ENCODE measurements at places on chromosomes 6 and 20. TPM values are rescaled to one million over a fixed set of nuclear protein-coding genes. Genes with fewer than 3 reads are reported as not detected.
A peak's percentile ranks its signal among the peaks of the same experiment; 100 is the strongest.

TXLNB gene
- not detected for total RNA-seq

LHFPL5 gene
- not detected for total RNA-seq

HRH3 gene
- total RNA-seq: not detected

GRCh38 chr6:65646544-65646943 lies 60.5 kb downstream of the EYS start:
- no peak for DNase-seq

GRCh38 chr6:11366934-11367637 lies 134.6 kb upstream of the NEDD9 start:
- peak; percentile 30 for DNase-seq

- DNase-seq: no peak
Observed at GRCh38 chr6:57068061-57068460, 21.6 kb downstream of the KIAA1586 start.

- DNase-seq: peak; percentile 1
Observed at GRCh38 chr6:49462071-49462470, 982 bp downstream of the MMUT start.

DNA sequence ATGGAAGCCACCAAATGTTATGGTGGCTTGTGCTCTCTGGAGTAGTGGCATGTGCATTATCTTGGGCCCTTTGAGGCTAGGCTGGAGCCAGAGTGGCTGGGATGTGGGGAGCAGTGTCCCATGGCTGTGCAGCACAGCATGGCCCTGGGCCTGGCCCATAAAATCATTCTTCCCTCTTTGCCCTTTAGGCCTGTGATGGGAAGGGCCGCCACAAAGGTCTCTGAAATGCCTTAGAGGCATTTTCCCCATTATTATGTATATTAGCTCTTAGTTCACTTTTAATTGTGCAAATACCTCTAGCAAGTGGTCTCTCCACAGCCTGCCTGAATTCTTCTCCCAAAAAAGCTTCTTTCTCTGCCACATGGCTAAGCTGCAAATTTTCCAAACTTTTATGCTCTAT lies 297.3 kb upstream of the IRAK1BP1 start:
- no peak for DNase-seq

- no peak for DNase-seq
Observed at GRCh38 chr20:7908905-7909304, 31.4 kb downstream of the HAO1 start.
